ENCODE measurements at places on chromosomes 3 and 15. TPM values are rescaled to one million over a fixed set of nuclear protein-coding genes. Genes with fewer than 3 reads are reported as not detected.

FSIP1 gene
- total RNA-seq = 0.16 TPM

GNAT1 gene
- not detected for total RNA-seq

CHCHD6 gene
- 7.1 TPM for total RNA-seq

PLCH1 gene
- total RNA-seq = under 0.01 TPM

CFAP161 gene
- total RNA-seq = not detected

GPR176 gene
- total RNA-seq = 47.6 TPM

FMN1 gene
- total RNA-seq = 6.2 TPM

PDCD10 gene
- total RNA-seq = 39.9 TPM

ADGRG7 gene
- total RNA-seq = not detected

CCR4 gene
- not detected for total RNA-seq

SLC7A14 gene
- under 0.01 TPM for total RNA-seq

FILIP1L gene
- total RNA-seq = 42.7 TPM

C3orf49 gene
- total RNA-seq = not detected

CPNE9 gene
- total RNA-seq = not detected

EHHADH gene
- 4.1 TPM for total RNA-seq

CCR3 gene
- total RNA-seq = not detected

Data from epithelial cell of alveolus of lung (primary cell).